Stimulated activated CD8-positive, alpha-beta memory T cell treated with anti-CD3 and anti-CD28 coated beads, Interleukin-2, amount 100 ng/mL, for 1 hour (primary cell): ENCODE measurements at places on chromosomes 1 and 21.

DNA sequence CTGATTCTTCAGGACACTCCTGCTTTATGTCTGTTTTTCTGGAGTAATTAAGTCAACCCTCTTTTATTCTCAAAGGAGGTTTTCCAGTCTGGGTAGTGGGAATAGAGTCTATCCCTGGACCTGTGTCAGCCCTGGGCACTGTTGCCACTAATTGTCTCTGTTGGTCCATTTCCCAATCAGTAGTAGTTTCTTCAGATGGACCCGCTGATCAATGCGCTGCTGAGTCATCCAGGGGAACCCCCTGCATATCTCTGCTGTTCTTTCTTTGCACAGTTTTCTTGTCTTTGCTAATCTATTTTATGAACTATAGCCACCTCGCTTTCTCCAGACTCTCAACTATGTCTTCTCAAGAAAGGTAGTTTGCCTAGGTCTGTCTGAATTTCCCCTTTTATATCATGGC lies 82.5 kb downstream of the TNNI3K start:
- no peak for DNase-seq

DNA sequence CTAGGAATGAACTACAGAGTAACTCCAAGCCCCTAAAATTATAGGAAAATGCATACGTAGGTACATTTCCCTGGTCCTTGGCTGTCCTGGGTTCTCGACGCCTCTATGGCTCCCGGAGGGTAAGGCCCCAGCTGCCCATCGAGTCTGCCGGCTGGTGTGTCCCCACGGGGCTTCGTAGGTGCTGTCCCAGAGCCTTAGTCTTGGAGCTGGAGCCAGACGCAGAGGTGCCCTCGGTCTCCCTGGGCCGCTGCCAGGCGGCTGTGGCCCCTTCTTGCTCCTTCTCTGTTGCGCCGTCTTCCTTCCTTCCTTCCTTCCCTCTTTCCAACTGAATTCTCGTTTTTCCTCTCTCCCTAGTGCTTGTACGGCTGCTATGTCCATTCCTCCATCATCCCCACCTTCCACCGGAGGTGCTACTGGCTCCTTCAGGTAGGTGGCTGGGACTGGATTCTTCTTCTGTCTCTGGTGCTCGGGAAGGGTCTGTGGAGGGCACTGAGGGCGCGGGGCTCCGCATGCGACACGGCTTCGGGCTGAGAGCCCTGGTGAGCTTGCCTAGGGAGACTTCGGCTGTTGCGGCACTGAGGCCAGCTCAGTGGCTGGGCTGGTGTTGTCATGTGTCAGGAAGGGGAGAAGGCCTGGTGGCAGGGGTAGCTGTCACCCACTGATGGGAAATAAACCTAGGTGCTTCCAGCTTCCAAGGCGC lies 303.5 kb upstream of the VAMP3 start:
- DNase-seq = no peak

- DNase-seq = no peak
Measured at GRCh38 chr1:103025858-103026409, 82.4 kb downstream of the COL11A1 start.

DNA sequence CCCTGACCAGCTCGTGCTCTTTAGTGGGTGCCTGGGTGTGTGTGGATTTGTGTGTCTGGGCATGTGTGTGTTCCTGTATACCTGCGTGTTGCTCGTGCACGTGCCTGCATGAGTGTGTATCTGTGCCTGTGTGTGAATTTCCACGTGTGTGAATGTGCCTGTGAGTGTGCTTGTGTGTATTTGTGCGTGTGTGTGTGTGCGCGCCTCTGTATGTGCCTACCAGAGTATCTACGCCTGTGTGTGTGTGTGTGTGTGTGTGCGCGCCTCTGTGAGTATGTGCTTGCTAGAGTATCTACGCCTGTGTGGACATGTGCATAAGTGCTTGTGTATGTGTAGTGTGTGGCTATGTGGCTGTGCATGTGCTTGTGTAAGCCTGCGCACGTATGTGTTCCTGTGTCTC lies 691 bp upstream of the SELENBP1 start:
- DNase-seq = no peak

DNA sequence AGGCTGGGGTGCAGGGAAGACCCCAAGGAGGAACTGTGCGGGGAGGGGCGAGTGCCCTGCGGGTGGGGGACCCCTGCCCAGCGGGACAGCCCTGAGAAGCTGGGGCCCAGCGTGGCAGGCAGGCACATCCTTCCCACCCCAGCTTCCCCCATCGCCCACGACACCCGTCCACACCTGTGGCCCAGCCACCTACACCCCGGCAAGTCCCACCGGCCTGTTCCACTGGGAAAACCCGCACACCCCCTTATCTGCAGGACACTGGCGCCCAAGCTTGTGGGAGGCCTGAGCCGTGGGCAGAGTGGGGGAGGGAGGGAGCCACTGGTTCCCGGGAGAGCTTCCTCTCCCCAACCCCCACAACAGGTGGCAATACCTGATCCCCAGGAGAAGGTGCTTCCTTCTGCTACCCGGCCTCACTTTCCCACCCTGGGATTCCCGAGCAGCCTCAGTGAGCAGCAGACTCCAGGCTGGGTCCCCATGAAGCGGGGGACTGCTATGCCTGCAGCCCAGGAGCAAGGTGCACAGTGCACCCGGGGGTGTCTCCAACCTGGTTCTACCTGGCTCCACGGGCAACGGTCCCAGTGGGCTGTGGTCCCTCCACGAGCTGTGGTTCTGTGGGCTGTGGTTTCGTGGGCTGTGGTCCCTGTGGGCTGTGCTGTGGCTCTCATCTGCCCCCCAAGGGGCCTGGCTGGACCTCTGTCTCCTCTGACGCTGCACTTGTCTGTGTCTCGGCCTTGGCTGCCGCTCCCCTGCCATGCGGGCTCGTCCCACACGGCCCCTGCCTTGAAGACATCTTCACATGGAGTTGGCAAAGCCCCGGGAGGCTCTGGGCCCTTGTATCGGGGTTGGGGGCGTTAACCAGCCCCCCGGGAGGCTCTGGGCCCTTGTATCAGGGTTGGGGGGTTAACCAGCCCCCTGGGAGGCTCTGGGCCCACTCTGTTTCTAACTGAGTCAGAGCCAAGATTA lies 37.8 kb upstream of the POFUT2 start:
- no peak for DNase-seq

GRCh38 chr1:109640285-109640865 lies 15.5 kb upstream of the GSTM4 start:
- peak; percentile 77 for DNase-seq

DNA sequence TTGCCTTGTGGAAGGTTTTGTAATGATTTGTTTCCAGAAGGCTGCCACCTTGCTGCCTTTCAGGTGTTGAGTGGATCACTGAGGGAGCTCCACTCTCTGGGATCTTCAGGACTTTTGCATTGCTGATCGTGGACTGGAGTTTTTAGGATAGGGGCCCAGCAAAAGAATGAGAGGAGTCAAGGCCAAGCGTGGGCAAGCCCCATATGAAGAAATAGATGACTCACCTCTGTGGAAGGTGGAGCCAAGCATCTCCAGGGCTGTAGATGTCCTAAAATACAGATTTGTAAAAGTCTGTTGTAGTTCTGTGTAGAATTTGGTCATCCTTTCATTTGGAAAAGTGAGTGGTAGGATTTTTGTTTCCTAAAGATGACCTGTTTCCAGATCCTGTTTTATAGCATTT lies 67.0 kb downstream of the ST3GAL3 start:
- no peak for DNase-seq

DNA sequence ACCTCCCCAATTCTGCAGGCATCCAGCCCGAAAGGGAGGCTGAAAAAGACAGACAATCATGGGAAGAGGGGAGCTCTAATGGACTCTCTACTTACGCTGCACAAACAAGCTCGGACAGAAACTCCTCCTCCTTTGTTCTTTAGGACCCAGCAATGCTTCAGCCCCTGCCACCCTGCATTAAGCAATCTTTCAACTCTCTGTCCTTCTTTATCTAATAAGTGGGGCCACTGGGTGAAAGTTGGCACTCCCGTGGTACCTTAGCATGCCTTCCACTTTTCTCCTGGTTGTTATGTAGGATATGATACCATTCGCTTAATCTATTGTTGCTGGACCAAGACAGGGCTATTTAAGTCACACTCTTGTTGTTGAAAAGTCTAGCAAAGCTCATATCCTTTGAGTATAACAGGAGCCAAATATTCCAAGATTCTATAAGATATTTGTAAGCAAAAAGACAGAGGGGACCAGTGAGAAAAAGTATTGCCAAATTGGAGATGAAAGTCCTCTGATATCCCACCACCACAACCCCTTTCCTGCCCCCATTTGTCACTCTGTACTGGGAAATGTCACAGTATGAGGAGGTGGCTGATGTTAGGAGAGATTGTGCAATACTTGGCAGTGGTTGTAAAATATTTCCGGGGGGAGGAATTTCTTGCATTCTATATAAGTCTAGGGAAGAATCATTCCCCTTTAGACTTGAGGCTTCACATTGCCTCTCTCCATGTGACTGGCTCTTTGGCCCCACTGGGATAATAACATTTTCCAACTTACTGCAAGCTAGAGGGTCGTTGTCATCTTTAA lies 137.3 kb upstream of the GJB5 start:
- DNase-seq = no peak

- no peak for DNase-seq
Measured at GRCh38 chr1:8059161-8059622, 33.1 kb upstream of the ERRFI1 start.

GRCh38 chr1:207870306-207871031 lies 40.5 kb downstream of the CD34 start:
- no peak for DNase-seq

DNA sequence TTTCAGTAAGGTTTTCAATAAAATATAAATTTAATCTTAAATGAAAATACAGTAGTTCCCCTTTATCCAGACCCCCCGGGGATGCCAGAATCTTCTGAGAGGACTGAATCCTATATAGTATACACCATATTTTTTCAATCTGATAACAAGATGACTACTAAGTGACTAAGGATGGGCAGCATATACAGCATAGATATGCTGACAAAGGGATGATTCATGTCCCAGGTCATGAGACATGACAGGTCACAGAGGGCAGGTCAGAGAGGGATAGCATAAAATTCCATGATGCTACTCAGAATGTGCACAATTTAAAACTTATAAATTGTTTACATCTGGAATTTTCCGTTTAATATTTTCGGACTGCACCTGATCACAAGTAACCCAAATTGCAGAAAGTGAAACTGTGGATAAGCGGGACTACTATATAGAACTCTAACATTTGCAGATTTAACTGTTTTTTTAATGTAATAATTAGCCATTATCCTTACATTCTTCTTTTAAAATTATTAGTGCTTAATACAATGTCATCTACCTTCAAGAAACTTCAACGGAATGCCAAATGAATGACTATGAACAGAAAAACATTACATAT lies 48.8 kb downstream of the LRRC40 start:
- no peak for DNase-seq

DNA sequence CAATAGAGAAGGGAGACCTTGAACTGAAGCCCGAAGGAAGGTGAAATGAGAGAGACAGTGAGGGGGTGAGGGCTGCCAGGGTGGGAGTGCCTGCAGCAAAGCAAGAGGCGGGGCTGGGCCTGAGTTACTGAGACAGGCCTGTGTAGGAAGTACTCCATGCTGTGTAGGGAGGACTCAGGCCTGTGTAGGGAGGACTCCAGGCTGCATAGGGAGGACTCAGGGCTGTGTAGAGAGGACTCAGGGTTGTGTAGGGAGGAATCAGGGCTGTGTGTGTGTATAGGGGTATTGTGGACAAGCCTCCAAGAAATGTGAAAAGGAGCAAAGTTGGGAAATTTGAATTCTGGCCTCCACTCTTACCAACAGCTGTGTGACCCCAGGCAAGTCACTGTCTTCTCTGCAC lies 133.8 kb upstream of the CACNA1E start:
- no peak for DNase-seq

GRCh38 chr1:17765444-17766411 lies 10.6 kb downstream of the ACTL8 start:
- no peak for DNase-seq

DNA sequence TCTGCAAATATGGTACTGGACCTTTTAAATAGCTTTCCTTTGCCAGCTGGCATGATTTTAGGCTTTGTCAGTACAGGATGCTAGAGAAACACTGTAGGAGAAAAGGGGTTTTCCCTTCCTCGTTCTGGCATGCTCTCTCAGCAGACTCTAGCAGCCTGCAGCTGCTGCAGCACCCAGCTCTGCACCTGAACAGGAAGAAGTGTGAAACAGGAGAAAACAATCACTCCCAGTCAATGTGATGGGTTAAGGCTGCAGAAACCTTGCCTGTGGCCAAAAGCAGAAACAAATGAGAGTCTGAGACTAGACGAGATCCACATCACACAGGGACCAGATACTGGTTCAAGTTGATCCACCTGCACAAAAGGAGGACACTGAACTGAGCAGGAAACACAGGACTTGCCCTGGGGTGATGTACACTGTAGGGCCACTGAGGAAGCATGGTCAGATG lies 21.2 kb downstream of the OVGP1 start:
- DNase-seq = peak; percentile 22

- DNase-seq = no peak
Measured at GRCh38 chr1:241142493-241142892, 214.5 kb downstream of the RGS7 start.

GRCh38 chr1:19163261-19163660 lies 46.8 kb downstream of the UBR4 start:
- DNase-seq = no peak

DNA sequence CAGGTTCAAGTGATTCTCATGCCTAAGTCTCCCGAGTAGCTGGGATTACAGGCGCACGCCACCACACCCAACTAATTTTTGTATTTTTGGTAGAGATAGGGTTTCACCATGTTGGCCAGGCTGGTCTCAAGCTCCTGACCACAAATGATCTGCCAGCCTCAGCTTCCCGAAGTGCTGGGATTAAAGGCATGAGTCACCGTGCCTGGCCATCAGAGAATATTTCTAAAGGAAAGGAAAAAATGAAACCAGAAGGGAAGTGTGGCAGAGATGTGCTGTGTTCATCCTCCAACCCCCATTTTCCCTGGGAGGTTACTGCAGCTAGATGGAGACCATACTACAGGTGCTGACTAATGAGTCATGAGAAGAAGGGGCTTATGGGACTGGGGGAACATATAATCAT lies 964.1 kb downstream of the TTLL7 start:
- no peak for DNase-seq

- no peak for DNase-seq
Measured at GRCh38 chr1:222107267-222107666, 365.4 kb upstream of the DUSP10 start.

GRCh38 chr1:233261206-233261605 lies 34.3 kb downstream of the PCNX2 start:
- DNase-seq = no peak

DNA sequence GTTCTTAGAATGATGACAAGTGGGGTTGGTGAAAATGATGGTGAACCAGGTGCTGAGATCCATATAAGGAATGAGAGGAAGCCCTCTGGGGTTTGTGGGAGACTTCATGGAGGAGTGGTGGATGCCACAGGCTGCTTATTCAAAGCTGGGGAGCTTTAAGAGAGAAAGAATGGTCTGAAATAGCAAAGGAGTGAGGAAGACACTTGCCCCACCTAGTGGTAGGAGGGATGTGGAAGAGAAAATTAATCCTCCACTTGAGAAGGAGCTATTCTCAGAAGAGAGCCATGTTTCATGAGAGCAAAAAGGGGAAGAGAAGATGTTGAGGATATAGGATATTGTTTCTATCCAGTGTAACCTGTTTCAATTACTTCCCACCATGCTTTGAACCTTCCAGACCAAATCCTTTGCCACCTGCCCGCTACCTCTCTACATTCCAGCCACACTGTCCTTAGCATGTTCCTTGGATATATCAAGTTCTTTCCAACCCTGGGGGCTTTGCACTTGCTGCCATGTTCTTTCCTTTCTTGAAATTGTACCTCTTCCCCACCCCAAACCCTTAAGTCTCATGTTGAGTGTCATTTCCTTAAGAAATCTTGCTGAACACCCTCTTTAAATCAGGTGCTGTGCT lies 19.6 kb upstream of the ZNF648 start:
- DNase-seq = no peak
